ENCODE measurements at places on chromosomes 3 and 15.

DNA sequence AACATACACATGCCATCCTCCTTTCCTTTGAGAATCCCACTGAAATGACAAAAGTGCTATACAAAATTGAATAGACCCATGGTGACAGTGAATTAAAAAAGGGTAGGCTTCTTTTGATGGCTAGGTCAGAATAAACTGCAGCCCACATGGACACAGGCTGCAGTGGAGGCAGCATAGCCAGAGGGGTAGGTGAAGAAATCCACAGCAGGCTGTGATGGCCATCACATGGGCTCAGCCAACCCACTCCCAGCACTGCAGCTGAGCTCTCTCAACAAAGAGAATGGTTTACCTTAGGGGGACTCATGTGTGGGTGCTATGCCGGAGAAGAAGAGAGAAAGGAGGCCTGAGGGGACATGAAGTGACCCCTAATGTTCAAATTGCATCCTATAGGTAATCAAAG lies 331.1 kb downstream of the CHST2 start:
- DNase-seq: no peak

DNA sequence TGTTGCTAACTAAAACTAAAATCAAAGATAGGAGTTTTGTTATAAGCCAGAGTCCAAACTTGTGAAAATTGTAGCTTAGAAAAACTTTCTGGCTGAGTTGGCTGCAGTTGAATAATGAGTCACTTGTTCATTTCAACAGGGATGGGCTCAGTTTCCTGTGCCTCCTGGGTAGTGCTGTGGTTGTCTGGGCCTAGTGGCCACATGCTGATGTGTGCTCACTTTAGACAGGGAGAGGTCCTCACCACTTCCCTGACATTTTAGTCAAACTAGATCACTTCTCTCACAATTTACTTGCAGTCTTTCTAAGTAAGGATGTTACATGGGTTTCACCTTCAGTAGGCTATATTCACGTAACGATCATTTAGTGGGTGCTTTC lies 6.3 kb upstream of the UBE2Q2 start:
- no peak for DNase-seq

DNA sequence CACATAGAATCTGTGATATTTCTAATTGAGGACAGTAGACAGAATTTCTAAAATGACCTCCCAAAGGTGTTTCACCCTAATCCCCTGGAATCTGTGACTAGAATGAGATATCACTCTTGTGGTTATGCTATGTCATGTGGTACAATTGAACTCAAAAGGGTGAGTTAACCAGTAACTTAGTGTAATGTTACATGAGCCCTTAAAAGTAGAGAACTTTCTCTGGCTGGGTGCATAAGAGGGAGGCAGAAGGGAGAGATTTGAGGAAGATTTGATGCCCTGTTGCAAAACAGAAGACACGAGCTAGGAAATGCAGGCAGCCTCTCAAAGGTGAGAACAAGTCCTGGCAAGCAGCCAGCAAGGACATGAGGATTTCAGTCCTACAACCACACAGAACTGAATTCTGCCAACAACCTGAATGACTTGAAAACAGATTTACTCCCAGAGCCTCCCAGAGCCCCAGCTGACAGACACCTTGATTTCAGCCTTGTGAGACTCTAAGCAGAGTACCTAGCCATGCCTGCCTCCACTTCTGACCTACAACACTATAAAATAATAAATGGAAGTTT lies 160.3 kb downstream of the MTHFS start:
- no peak for DNase-seq

GRCh38 chr3:124431331-124431994 lies 298.8 kb upstream of the UMPS start:
- no peak for DNase-seq

DNA sequence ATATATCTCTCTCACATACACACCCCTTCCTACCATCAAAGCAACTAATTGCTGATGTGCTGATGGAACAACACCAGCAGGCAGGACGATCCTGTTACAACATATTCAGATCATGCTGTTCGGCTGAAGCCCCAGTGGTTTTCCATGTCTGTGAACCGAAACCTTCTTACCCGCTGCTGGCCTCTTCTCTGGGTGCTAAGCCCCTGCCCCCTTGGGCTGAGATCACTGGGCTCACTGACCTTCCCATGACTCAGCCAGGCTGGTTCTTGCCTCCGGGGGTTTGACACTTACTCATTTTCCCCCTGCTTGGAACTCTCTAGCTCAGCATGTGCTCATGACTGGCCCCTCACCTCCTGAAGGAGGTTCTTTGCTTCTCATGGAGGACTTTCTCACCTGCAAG lies 122.0 kb upstream of the RGMA start:
- DNase-seq: no peak

DNA sequence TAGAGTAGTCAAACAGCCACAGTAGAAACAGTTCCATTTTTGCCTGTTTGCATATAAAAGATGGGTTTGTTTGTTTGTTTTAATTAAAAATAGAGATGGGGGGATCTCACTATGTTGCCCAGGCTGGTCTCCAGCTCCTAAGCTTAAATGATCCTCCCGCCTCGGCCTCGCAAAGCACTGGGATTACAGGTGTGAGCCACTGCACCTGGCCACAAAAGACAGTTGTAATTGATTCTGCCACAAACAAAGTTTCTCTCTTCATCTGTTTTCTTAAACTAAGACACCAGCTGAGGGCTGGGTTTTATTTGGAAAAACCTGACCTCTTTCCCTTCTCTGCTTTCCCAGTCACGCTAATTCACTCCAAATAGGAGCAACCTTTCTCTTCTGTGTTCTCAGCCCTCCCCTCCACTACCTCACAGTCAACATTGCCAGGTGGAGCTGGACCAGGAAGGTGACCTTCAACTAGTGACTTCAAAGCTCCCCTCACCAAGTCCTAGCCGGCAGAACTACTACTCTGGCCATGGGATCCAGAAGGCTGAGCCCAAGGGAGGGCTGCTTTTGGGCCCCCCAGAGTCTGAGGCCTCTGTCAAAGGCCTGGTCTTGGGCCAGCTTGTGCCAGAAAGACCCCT lies 1.5 kb upstream of the IDH2 start:
- no peak for DNase-seq

DNA sequence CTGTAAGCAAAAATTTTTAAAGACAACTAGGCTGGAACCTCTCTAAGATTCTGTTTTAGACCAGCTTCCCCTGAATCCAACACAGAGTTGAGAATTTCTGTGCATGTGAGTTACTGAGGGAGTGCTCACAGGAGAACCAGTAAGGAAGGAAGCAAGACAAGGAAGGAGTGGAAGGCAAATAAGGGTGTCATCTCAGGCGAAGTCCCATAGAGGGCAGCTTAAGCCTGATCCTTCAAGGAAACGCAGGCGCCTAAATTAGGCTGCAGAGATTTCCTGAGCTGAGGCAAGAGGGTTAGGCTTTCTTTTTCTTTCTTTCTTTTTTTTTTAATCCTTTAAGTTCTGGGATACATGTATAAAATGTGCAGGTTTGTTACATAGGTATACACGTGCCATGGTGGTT lies 36.2 kb upstream of the COL6A6 start:
- DNase-seq: no peak

DNA sequence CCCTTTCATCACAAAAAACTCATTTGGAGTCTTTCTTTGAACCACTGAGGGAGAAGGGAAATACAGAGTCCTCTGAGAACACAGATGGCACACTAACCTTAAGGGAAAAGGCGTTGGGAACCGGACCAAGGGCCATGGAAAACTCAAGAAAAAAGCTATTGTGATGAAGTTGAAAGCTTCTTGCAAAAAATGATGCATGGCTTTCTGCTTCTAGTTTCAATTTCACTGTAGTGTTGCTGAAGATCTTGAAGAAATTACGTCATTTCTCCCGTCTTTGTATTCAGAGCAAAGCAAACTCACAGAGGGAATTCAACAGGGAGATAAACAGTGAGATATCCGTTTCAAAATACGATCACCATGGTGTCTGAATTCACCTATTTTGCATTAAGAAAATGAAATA lies 642.3 kb upstream of the ADAMTS9 start:
- no peak for DNase-seq

GRCh38 chr3:127438371-127438770 lies 150.5 kb upstream of the PRR20G start:
- no peak for DNase-seq

- no peak for DNase-seq
Observed at GRCh38 chr3:129827765-129828164, 65.7 kb downstream of the TMCC1 start.

Measured in activated naive CD4-positive, alpha-beta T cell treated with anti-CD3 and anti-CD28 coated beads, Interleukin-2, amount 50 U/mL, for 16 hours (primary cell).